Renal cortical epithelial cell (primary cell): ENCODE measurements at places on chromosomes 4 and X. TPM values are rescaled to one million over a fixed set of nuclear protein-coding genes. Genes with fewer than 3 reads are reported as not detected.

Gene DRD5
- not detected in 2 replicates for total RNA-seq

Gene CLCN5
- total RNA-seq: 6.3 and 13.7 TPM in 2 replicates

Gene RAI2
- 0.15 TPM in 1 of 2 replicates, not detected in the other for total RNA-seq

Gene HMX1
- not detected in 2 replicates for total RNA-seq

Gene HTR2C
- total RNA-seq: not detected in 2 replicates

Gene ATP1B4
- not detected in 2 replicates for total RNA-seq

Gene PRDM5
- total RNA-seq: 8.9 and 9.8 TPM in 2 replicates

Gene SRD5A3
- total RNA-seq: 10.8 and 12.0 TPM in 2 replicates

Gene SSX7
- not detected in 2 replicates for total RNA-seq

Gene GAGE12J
- total RNA-seq: not detected in 2 replicates

Gene MAGED2
- 213 and 249 TPM in 2 replicates for total RNA-seq

Gene MGAT4D
- not detected in 2 replicates for total RNA-seq

Gene GATA1
- not detected in 2 replicates for total RNA-seq

Gene SH3D19
- total RNA-seq: 9.4 and 22.8 TPM in 2 replicates

Gene PRKX
- total RNA-seq: 33.9 and 57.5 TPM in 2 replicates

Gene SPANXN3
- total RNA-seq: 1.2 TPM in 1 of 2 replicates, not detected in the other

Gene MAGEC1
- total RNA-seq: not detected in 2 replicates

Gene DGAT2L6
- total RNA-seq: not detected in 2 replicates

Gene KIAA1210
- not detected in 2 replicates for total RNA-seq

Gene FGA
- 0.17 and 7.0 TPM in 2 replicates for total RNA-seq

Gene WAS
- total RNA-seq: 0.30 TPM in 1 of 2 replicates, not detected in the other

Gene SNX12
- total RNA-seq: 66.9 and 76.5 TPM in 2 replicates

Gene GAGE1
- total RNA-seq: not detected in 2 replicates

Gene PRDM8
- 0.50 and 1.7 TPM in 2 replicates for total RNA-seq

Gene RAP2C
- 22.9 and 26.9 TPM in 2 replicates for total RNA-seq

Gene PDGFC
- 133 and 173 TPM in 2 replicates for total RNA-seq

Gene NCAPG
- total RNA-seq: 1.5 and 14.4 TPM in 2 replicates

Gene TBCK
- total RNA-seq: 19.4 and 79.6 TPM in 2 replicates

Gene CYBB
- total RNA-seq: 0.15 and 0.17 TPM in 2 replicates

Gene PAGE5
- total RNA-seq: not detected in 2 replicates

Gene XAGE2
- total RNA-seq: not detected in 2 replicates

Gene GPR173
- 0.52 and 3.3 TPM in 2 replicates for total RNA-seq

Gene TLR2
- total RNA-seq: 23.5 and 43.6 TPM in 2 replicates

Gene ERCC6L
- 0.25 and 4.0 TPM in 2 replicates for total RNA-seq

Gene MAGEE2
- total RNA-seq: not detected in 2 replicates

Gene HOPX
- total RNA-seq: 1.2 and 7.5 TPM in 2 replicates

Gene AMTN
- not detected in 2 replicates for total RNA-seq

Gene PLP1
- 0.17 TPM in 1 of 2 replicates, not detected in the other for total RNA-seq

Gene CT45A10
- not detected in 2 replicates for total RNA-seq

Gene FAM184B
- total RNA-seq: not detected in 2 replicates

Gene MRFAP1L1
- total RNA-seq: 43.8 and 109 TPM in 2 replicates

Gene SATL1
- total RNA-seq: not detected in 2 replicates

Gene MAPK10
- total RNA-seq: 7.8 and 42.9 TPM in 2 replicates

Gene GAGE2A
- not detected in 2 replicates for total RNA-seq

Gene AIMP1
- 36.2 and 41.8 TPM in 2 replicates for total RNA-seq

Gene FRMD7
- not detected in 2 replicates for total RNA-seq
